ENCODE measurements at places on chromosomes 4 and X.

DNA sequence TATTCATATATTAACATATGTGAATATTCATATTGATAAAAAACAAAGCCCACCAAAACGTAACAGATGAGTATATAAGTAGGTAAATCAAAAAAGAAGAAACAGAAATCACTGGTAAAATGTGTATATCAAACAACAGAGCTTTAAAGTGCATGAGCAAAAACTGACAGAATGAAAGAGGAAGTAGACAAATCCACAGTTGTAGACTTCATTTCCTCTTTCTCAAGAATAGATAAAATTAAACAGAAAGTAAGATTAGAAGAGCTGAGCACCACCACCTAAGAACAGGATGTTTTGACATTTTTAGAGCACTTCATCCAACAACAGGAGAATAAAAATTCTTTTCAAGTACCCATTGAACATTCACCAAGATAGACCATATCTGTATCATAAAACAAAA is 64.6 kb downstream of the CNKSR2 start:
- DNase-seq, result no peak

- DNase-seq, result no peak
These were observed 4.3 kb upstream of the NAA15 start for GRCh38 chr4:139297001-139297410.

- DNase-seq, result no peak
These were observed 53.5 kb upstream of the VEGFD start for GRCh38 chrX:15437724-15438123.

DNA sequence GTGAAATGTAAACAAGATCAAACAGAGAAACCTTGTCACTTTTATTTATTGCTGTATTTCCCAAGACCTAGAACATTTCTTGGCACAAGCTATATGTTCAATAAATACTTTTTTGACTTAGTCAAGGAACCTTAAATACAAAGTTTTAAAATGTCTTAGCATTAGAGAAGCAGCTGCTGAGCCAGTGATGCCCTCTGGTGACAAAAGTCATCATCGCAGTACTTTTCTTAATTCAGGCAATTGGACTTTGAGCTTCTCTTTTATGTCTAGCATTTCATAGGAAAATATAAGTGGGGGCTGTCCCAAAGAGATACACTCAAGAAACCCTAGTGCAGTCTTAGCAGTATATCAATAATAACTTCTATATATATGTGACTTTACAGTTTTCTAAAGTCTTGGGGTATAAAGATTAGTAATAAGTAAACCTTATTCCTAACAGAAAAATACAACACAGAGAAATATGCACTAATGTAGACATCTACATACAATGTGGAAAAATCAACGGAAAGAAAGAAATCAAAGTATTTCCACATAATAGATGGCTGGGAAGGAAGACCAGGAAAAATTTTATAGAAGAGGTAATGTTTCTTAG is 118.4 kb downstream of the DTHD1 start:
- no peak for DNase-seq

GRCh38 chrX:37594755-37595382 is 23.4 kb downstream of the LANCL3 start:
- no peak for DNase-seq

DNA sequence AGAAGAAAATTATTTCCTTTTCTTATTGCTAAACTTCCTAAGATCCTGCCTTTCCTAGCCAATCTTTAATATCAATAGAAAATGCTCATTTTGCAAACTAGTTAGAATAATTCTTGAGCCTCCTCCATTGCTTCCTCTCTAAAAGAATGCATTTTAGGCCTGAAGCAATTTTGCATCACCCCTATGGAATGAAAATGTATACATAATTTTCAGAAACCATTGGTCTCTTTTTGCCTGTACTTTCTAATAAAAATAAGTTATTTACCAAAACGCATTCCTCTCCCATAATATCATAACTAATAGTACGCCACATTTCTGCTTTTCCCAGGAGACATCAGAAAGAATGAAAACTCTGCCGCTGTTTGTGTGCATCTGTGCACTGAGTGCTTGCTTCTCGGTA is 1.7 kb downstream of the MUC7 start:
- no peak for DNase-seq

GRCh38 chr4:166045457-166045856 is 172.4 kb downstream of the TLL1 start:
- no peak for DNase-seq

DNA sequence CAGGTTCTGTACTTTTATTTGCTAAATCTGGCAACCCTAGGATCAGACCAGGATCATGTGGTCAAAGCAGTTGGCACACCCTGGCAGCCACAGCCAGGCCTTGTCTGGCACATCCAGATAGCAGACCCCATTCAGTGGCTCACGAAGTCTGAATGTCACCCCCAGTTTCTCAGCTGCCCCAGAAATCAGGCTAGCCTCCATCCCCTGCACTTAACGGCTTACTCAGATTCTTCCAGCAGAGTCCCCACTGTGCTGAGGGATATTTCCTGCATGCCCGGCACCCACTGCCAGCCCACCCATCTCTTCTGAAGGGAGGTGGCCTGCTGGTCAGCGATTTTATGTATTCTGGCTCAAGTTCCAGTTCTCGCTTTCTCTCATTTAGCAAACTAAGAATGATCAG is 4.7 kb upstream of the AWAT2 start:
- no peak for DNase-seq

DNA sequence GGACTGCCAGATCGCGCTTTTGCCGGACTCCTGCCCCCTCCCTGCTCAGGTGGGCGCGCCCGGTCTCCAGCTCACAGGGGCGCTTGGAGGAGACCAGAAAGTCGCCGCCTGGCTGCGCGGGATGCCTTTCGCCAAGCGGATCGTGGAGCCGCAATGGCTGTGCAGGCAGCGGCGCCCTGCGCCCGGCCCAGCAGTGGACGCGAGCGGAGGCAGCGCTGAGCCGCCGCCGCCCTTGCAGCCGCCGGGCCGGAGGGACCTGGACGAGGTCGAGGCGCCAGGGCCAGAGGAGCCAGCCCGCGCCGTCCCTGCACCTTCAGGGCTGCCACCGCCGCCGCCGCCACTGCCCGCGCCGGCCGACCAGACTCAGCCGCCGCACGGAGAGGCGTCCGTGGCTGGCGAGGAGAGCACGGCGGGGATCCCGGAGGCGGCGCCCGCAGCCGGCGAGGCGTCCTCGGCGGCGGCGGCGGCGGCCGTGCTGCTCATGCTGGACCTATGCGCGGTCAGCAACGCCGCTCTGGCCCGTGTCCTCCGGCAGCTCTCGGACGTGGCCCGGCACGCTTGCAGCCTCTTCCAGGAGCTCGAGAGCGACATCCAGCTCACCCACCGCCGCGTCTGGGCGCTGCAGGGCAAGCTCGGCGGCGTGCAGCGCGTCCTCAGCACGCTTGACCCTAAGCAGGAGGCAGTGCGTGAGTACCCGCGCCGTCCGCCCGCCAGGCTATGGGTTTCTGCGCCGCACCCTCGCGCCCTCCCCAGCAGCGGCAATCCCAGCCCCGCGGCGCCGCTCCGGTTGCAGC is 834 bp downstream of the NHS start:
- DNase-seq, result peak; percentile 62

DNA sequence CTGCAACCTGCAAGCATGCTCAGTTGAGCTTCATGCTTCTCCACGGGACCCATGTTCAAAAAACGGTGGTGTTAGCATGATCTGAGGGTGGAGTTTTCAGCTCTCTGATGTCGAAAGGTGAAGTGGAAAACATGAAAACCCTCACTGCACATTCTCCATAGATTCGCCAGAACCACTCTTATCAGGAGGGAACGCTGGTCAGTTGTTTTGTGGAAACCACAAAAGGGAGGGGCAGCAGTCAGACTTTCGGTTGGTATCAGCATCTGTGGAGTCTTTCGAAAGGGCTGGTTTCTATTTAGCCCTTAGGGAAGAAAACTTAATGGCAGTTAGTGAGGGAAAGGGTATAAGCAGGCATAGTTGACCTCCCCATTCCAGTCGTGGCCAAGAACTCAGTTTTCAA is 12.6 kb downstream of the PPA2 start:
- DNase-seq, result no peak

DNA sequence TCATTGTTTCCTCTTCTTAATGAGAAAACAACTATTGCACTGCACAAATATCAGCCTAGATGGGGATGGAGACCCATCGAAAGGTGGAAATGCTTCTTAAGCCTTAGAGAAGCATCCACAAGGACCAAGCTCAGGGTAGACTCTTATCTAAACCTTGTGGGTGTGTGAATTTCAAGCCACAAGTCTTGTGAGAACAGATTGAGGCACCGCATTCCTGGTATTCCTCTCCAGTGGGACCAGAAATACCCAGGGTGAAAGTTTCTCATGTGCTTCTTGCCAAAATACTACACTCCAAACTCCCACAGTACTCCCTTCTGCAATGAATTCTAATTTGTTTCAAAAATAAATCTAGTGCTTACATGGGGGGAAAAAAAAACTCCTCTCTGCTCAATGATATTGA is 375.6 kb downstream of the PDGFC start:
- DNase-seq, result no peak

GRCh38 chr4:165208741-165209388 is 1.5 kb downstream of the KLHL2 start:
- no peak for DNase-seq

DNA sequence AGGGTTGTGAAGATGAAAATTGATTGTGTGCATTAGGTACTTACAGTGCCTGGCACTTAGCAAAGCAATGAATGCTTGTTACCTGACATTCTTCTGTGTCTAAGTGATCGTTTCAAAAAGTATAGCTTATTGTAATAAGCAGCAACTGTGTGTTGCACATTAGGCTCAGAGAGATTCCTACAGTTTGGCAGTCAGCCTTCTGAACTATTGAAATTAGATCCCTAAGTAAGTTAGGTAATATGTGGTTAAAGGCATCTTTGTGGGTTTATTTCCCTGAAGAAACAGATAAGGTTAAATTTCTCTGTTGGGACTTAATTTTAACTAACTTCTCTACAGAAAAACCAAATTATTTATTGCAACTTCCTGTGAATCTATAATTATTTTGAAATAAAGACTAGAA is 93.4 kb downstream of the REPS2 start:
- no peak for DNase-seq

DNA sequence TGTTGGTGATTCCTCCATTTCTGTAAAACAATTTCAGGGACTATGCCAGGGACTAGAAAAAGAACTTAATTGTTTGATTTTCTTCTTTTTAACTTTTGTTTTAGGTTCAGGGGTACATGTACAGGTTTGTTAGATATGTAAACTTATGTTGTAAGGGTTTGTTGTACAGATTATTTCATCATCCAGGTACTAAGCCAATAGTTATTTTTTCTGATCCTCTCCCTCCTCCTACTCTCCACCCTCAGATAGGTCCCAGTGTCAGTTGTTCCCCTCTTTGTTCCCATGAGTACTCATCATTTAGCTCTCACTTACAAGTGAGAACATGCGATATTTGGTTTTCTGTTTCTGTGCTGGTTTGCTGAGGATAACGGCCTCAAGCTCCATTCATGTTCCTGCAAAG is 70.8 kb upstream of the BOD1L1 start:
- no peak for DNase-seq

DNA sequence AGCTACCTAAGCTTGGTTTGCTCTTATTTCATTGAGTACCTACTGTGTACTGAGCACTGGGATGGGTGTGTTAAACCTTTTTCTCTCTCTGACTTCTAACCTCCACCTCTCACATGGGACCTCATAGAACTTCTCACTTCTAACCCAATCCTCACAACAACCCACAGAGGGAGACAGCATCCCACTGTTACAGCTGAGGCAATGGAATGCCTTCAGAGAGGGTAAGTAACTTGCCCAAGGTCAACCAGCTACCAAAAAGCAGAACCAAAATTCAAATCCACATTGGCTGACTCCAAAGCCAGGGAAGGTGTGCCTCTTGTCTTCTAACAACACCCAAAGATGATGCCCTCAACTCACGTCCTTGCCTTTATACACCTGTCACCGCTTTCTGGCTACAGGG is 5.4 kb downstream of the SEL1L3 start:
- DNase-seq, result no peak

GRCh38 chr4:52788806-52789205 is 37.6 kb upstream of the ERVMER34-1 start:
- DNase-seq, result no peak

DNA sequence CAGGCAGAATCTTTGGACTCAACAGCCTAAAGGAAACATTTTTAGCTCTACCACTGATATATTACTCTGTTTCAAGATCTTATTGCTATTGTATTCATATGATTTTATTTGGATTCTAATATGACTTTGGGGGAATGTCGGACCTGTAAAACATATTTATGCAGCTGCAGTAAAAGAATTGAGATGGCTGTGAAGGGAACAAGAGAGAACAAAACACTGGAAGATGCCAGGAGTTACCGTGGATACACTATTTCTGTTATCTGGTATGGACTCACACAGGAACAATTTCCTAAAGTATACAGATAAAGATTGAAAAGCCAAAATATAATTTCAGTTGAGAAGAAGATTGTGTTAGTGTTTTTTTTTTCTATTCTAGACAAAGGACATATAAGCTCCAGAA is 113.0 kb upstream of the DCLK2 start:
- DNase-seq, result no peak

- peak; percentile 46 for DNase-seq
These were observed 11.3 kb downstream of the PNCK start for GRCh38 chrX:153662266-153662665.

DNA sequence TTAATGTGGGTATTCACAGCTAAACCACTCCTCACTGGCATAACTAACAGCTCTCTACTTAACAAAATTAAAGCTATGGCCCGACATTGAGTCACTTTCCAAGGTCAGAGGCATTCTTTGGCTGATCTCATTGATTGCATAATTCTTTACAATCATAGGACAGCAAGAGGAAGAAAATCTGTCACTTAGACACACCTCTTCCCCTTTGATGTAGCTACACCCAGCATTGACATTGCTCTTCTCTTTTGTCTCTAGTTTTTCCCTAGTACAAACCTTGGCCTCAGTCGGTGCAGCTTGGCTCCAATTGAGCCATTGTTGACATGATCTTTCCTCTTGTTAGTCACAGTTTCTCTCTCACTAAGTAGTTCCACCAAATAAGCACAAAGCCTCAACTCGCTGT is 313.3 kb upstream of the ACTRT1 start:
- DNase-seq, result no peak
